Spinal cord (tissue), 10 donors: ENCODE measurements at places on chromosomes 11 and 22.
A peak's percentile ranks its signal among the peaks of the same experiment; 100 is the strongest.

DNA sequence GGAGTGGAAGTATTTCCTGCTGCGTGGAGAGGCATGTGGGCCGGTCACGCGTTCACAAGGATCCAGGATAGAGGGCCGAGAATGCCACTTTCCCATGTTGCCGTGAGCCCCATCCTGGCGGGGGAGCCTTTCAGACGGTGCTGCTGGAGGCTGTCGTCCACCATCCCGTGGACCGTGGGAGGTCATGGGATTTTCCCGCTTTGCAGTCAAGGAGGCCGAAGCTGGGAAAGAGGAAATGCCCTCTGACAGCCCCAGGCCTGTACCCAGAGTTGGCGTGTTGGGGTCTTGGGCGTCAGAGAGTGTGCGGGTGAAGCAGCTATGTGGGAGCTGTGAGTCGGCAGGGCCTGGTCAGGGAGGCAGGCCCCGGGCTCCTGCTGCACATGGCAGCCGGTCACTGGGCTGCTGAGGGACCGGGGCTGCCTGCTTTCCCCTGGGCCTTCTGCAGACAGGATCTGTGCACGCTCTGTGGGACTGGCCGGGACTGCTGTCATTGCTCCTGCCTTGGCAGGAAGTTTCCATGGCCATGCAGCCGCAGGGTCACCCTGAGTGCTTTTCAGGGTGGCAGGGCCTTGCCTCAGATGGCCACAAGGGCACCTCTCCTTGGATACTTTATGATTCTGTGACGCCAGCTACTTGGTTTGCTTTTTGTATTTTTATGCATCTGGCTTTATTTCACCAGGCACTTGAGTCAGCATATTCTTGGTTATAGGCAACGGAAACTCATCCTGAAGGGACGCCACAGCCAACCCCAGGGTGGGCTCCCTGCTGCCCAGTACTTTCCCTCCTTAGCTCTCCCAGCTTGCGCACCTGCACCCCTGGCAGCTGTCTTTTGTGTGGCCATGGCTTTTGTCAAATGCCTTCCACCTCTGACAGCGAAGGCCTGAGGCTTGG, 52.4 kb downstream of the AP2A2 start:
- DNase-seq = no peak
- H3K27me3 ChIP-seq = no peaks in the 10 kb centered on the region
- no peak overlapping the region for H3K27ac ChIP-seq
- H3K4me1 ChIP-seq = peaks cover 30% of the 10 kb centered on the region
- no peak overlapping the region for H3K4me3 ChIP-seq

GRCh38 chr11:13947379-13947778, 15.1 kb upstream of the SPON1 start:
- H3K27ac ChIP-seq = no peak overlapping the region
- H3K27me3 ChIP-seq = no peaks in the 10 kb centered on the region
- no peak for DNase-seq
- no peak overlapping the region for H3K4me3 ChIP-seq
- no peaks in the 10 kb centered on the region for H3K36me3 ChIP-seq
- peaks cover 6% of the 10 kb centered on the region for H3K4me1 ChIP-seq

- no peak overlapping the region for H3K27ac ChIP-seq
- H3K27me3 ChIP-seq = no peaks in the 10 kb centered on the region
- no peak for DNase-seq
- H3K4me3 ChIP-seq = no peak overlapping the region
- peaks cover 37% of the 10 kb centered on the region for H3K36me3 ChIP-seq
Measured at GRCh38 chr11:46356924-46357482, 9.7 kb downstream of the DGKZ start.

GRCh38 chr22:44450503-44450902, 47.5 kb downstream of the RTL6 start:
- no peak overlapping the region for H3K4me3 ChIP-seq
- DNase-seq = no peak
- peaks cover 17% of the 10 kb centered on the region for H3K4me1 ChIP-seq
- peaks cover 2% of the 10 kb centered on the region for H3K27me3 ChIP-seq
- H3K36me3 ChIP-seq = no peaks in the 10 kb centered on the region

- no peak for DNase-seq
- H3K4me3 ChIP-seq = no peak overlapping the region
- H3K27ac ChIP-seq = no peak overlapping the region
- H3K27me3 ChIP-seq = no peaks in the 10 kb centered on the region
- H3K36me3 ChIP-seq = no peaks in the 10 kb centered on the region
Measured at GRCh38 chr22:27713461-27713860, 88.1 kb downstream of the MN1 start.

DNA sequence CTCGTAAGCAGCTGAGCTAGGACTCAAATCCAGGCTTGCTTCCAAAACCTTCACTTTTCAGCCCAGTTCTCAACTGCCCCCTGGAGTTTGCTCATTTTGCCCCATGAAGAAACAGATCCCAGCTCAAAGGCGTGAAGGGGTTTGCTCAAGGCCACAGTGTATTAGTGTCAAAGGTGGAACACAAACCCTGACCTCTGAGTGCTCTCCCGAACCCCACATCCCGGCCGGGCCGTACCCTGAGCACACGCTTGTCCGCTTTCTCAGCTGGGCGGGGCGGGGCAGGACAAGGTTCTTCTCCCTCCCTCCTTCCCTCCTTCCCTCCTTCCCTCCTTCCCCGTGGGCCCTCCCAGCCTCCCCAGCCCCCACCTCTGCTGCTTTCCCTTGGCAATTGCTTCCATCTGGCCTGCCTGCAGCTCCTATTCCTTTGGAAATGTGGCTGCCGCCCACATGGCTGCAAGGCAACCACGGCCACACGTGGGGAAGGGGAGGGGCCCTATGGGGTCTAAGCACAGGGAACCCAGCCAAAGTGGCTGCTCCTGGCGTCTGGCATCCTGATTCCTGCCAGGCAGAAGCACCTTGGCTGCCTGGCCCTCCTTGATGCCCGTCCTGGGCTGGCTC, 4.1 kb downstream of the ST3GAL4 start:
- no peaks in the 10 kb centered on the region for H3K27me3 ChIP-seq
- DNase-seq = no peak
- peaks cover 71% of the 10 kb centered on the region for H3K4me1 ChIP-seq
- H3K36me3 ChIP-seq = peaks cover 8% of the 10 kb centered on the region
- H3K27ac ChIP-seq = peak overlapping the region; percentile 75
- H3K4me3 ChIP-seq = no peak overlapping the region

DNA sequence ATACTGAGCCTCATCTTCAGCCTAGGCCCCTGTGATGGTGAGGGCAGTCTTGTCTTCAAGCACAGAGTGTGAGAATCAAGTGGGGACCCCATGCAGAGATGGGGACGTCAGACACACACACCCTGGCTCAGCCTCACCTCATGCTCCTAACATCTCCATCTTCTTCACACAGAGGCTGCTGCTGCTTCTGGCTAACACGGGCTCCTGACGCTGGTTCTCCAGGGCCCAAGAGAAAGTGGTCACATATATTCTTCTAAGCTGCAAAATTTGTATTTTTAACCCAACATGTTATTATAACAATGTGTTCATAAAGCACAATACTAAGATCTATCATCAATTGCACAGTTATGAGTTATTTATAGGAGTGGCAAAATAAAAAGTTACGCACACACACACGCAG, 101.2 kb downstream of the VPREB1 start:
- H3K4me3 ChIP-seq = no peak overlapping the region
- DNase-seq = no peak
- no peak overlapping the region for H3K27ac ChIP-seq
- peaks cover 8% of the 10 kb centered on the region for H3K27me3 ChIP-seq
- peaks cover 3% of the 10 kb centered on the region for H3K4me1 ChIP-seq

DNA sequence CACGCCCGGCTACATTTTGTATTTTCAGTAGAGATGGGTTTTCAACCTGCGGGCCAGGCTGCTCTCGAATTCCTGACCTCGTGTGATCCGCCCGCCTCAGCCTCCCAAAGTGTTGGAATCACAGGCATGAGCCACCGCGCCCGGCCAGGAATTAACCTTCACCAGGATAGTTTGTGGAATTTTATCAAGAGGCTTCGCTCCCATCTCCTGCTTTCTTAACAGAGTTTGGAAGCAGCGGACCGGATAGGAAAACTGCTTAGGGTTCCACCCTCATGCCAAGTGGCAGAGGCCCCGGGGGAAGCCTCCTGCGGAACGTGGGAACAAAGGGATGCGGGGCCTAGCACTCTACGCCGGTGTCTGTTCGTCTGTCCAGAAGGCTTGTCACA, 229.9 kb downstream of the ST3GAL4 start:
- H3K4me1 ChIP-seq = peaks cover 63% of the 10 kb centered on the region
- H3K27ac ChIP-seq = peak overlapping the region; percentile 4
- no peaks in the 10 kb centered on the region for H3K36me3 ChIP-seq
- peaks cover 15% of the 10 kb centered on the region for H3K27me3 ChIP-seq
- no peak for DNase-seq

DNA sequence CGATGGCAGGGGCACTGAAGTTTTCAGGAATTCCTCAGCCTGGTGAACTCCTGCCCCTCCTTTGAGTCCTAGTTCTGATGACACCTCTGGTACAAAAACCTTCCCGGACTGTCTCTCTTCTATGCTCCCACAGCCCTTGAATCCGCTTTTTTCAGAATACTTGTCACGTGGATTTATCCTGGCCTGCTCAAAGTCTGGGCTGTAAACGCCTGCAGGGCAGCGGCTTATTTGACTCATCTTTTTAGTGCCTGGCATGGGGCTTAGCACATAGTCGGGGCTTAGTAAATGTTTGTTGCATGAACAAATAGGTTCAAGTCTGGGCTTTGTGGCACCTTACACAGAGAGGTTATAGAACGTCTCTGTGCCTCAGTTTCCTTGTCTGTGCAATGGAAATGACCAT, 13.4 kb upstream of the KCNJ11 start:
- peaks cover 8% of the 10 kb centered on the region for H3K4me1 ChIP-seq
- H3K36me3 ChIP-seq = peaks cover 21% of the 10 kb centered on the region
- H3K27ac ChIP-seq = no peak overlapping the region
- H3K27me3 ChIP-seq = no peaks in the 10 kb centered on the region
- no peak overlapping the region for H3K4me3 ChIP-seq

DNA sequence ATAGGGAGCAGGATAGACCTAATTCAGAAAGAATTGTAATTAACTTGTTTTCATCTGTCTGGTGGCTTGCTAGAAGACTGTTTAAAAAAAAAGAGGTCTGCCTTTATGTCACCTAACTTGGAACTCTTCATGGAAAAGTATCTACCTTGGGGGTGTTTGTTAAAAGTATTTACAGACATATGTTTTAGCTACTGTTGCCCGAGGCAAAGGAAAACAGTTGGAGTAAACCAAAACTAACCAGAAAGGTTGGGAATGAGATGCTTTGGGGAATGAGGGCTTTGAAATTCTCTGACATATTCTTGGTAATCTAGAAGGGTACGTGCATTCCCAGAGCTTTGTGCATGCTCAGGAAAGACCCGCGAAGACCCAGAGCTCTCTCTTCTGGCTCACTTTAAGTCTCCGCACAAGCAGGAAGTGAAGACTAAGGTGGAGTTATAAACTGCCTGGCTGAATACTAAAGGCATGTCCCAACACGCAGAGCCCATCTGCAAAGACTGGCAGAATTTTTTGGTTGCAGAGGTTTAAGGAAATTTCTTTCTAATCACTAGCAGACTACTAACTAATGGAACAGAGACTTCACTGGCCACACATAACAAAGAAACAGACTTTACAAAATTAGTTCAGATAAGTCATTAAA, 33.2 kb downstream of the HIKESHI start:
- H3K27me3 ChIP-seq = no peaks in the 10 kb centered on the region
- H3K36me3 ChIP-seq = peaks cover 12% of the 10 kb centered on the region
- DNase-seq = no peak
- H3K4me3 ChIP-seq = no peak overlapping the region
- H3K4me1 ChIP-seq = no peaks in the 10 kb centered on the region

GRCh38 chr11:15735706-15736105, 620.6 kb downstream of the SOX6 start:
- no peak overlapping the region for H3K4me3 ChIP-seq
- no peaks in the 10 kb centered on the region for H3K36me3 ChIP-seq
- no peaks in the 10 kb centered on the region for H3K4me1 ChIP-seq
- no peak overlapping the region for H3K27ac ChIP-seq
- peak; percentile 68 for DNase-seq
- no peaks in the 10 kb centered on the region for H3K27me3 ChIP-seq

DNA sequence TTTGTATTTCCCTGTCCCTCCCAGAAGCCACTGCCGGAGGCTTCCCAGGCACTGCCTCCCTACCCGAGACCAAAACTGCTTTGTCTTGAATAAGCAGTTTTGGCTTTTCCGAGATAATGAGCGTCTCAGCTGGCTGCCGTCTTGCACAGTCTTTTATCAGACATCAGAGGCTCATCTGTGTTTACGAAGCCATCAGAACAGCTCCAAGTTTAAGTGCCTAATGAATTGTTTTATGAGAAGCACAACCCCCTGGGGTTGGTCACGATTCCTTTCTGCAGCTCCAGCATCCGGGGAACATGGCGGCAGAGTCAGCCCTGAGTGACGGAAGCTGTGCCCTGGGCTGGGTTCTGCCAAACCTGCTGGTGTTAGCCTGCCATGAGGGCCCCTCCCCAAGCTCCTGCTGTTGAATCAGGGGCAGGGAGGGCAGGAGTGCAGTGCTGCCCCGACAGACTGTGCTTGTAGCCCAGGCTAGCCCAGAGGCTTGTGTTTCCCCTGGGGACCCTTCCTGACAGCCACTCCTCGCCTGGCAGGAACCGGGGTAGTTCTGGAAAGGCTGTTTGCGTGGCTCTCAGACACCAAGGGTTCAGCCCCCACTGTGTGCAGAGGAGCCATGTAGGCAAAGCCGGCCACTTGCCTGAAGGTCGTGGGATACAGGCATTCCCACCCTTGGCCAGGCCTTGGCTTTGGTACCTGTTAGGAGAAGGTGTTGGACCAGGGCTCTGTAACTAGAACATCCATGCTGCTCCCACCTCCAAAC, 96.1 kb downstream of the MORC2 start:
- H3K27ac ChIP-seq = peak overlapping the region; percentile 17
- DNase-seq = peak; percentile 21
- peaks cover 63% of the 10 kb centered on the region for H3K4me1 ChIP-seq
- peaks cover 41% of the 10 kb centered on the region for H3K36me3 ChIP-seq
- no peaks in the 10 kb centered on the region for H3K27me3 ChIP-seq

GRCh38 chr22:40118979-40119378, 58.7 kb upstream of the TNRC6B start:
- no peaks in the 10 kb centered on the region for H3K27me3 ChIP-seq
- DNase-seq = no peak
- H3K4me1 ChIP-seq = peaks cover 5% of the 10 kb centered on the region
- no peak overlapping the region for H3K27ac ChIP-seq
- H3K36me3 ChIP-seq = no peaks in the 10 kb centered on the region
- H3K4me3 ChIP-seq = no peak overlapping the region

- H3K27ac ChIP-seq = no peak overlapping the region
- no peaks in the 10 kb centered on the region for H3K27me3 ChIP-seq
- H3K4me1 ChIP-seq = no peaks in the 10 kb centered on the region
- H3K4me3 ChIP-seq = no peak overlapping the region
Measured at GRCh38 chr11:121703201-121703600, 250.4 kb upstream of the SORL1-AS1 start.

DNA sequence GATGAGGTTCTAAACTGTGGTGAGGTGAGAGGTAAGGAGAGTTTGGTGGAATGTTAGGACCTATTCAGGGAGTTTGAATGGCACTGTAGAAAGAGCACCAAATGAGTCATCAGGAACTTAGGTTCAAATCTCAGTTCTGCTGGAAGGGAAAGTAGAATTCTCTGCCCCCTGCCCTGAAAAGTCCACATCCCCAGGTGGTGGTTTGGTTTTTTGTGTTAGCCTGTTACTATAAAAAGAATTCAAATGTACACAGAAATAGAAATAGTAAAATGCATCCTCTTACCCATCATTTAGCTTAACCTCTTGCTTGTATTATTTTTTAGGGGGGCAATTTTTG, 20.2 kb downstream of the PPFIBP2 start:
- H3K4me3 ChIP-seq = no peak overlapping the region
- H3K27ac ChIP-seq = no peak overlapping the region
- DNase-seq = no peak
- H3K36me3 ChIP-seq = no peaks in the 10 kb centered on the region
- H3K4me1 ChIP-seq = no peaks in the 10 kb centered on the region
- H3K27me3 ChIP-seq = peaks cover 3% of the 10 kb centered on the region

GRCh38 chr11:16603245-16603644, 135.2 kb upstream of the C11orf58 start:
- H3K4me1 ChIP-seq = peaks cover 50% of the 10 kb centered on the region
- no peak for DNase-seq
- peaks cover 42% of the 10 kb centered on the region for H3K27me3 ChIP-seq
- H3K27ac ChIP-seq = peak overlapping the region; percentile 92
- peaks cover 4% of the 10 kb centered on the region for H3K36me3 ChIP-seq
- H3K4me3 ChIP-seq = peak overlapping the region; percentile 77
